AG04450 (cell line): ENCODE measurements at places on chromosomes 4 and X.

- no peak for DNase-seq
These were observed 53.6 kb downstream of the APOO start for GRCh38 chrX:23854122-23854521.

DNA sequence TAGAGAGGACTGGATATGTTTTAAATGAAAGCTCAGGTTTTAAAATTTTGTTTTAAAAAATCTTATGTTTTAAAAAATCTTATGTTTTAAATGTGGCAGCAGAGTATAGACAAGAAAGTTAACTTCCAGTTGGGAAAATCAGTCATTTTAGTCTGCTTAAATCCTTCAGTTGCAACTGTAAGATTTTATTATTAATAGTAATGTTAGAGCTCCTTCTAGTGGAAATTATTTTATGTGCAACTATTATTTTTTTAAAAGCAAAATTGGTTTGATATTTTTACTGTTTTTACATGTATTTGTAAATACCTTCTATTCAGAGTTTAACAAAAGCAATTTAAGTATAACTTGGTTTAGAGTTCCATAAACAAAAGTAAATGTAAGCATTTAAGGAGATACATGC lies 8.5 kb upstream of the NUDT6 start:
- no peak for DNase-seq

- DNase-seq = no peak
These were observed 74.4 kb downstream of the OTC start for GRCh38 chrX:38426785-38427184.

DNA sequence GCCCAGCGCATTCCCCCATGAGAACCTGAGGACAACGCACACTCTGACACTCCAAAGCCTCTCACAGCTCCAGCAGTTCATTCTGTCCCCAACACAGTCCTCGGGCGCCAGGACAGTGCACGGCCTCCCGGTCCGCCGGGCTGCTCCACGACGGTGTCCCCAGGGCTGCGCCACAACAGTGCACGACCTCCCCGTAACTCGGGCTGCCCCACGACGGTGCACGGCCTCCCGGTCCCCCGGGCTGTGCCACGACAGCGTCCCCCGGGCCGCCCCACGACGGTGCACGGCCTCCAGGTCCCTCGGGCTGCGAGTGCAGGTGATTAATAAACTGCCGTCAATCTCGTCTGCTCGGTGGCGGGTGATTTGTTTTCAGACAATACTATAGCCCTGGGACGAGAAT lies 585.1 kb upstream of the FRG1 start:
- DNase-seq = no peak

- DNase-seq = no peak
These were observed 186.6 kb upstream of the MAOA start for GRCh38 chrX:43469391-43470054.

GRCh38 chrX:152917656-152918579 lies 20.1 kb downstream of the ZNF185 start:
- DNase-seq = no peak

DNA sequence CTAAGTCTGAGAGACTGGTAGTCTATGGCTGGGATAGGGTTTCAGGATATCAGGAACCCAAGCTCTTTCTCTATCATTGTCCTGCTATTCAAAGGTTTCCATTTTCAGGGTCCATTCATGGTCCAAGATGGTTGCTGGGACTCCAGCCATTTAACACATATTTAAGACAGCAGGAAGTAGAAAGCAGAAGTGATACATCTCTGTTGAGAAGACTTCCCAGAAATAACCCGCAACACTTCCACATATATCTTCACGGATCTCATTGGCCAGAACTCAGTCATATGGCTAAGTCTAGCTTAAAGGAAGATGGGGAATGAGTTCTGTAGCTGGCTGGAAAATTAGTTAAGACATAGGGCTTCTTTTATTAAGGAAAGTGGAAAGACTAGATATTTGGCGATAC lies 23.8 kb downstream of the CTSO start:
- DNase-seq = no peak

- DNase-seq = no peak
These were observed 20.9 kb downstream of the CLRN2 start for GRCh38 chr4:17535906-17536305.

GRCh38 chr4:31020363-31020762 lies 300.2 kb downstream of the PCDH7 start:
- DNase-seq = no peak

DNA sequence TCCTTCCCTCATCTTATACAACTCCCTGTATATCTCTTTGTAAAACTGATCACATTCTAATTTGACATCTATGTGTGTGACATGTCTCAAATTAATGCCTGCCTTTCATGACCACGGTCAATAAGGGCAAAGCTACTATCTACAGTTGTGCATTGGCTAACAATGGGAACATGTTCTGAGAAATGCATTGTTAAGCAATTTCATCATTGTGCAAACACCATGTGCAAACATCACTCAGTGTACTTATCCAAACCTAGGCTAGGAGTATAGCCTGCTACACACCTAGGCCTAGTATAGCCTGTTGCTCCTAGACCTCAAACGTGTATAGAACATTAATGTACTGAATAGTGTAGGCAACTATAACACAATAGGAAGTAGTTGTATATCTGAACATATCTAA lies 95.0 kb downstream of the BANK1 start:
- no peak for DNase-seq

GRCh38 chr4:60522265-60522664 lies 677.9 kb upstream of the ADGRL3 start:
- no peak for DNase-seq

DNA sequence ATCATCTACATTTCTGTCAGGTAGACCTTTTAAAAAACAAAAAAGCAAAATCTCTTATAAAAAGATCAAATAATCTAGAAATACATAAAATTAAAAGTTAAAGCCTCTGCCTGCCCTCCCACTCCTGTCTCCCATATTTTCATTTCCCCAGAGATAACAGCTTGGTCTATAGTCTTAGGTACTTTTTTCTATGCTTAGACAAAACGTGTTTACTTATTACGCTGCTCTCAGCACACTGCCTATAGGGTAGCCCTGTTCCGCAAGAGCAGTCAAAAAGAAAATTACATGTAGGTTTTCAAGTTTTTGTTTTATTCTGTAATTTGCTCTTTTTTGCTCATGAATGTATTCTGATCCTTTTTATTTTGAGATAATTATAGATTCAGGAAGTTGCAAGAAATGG lies 73.3 kb downstream of the TAF1 start:
- no peak for DNase-seq

- no peak for DNase-seq
These were observed 10.9 kb upstream of the MSX1 start for GRCh38 chr4:4848540-4848939.

DNA sequence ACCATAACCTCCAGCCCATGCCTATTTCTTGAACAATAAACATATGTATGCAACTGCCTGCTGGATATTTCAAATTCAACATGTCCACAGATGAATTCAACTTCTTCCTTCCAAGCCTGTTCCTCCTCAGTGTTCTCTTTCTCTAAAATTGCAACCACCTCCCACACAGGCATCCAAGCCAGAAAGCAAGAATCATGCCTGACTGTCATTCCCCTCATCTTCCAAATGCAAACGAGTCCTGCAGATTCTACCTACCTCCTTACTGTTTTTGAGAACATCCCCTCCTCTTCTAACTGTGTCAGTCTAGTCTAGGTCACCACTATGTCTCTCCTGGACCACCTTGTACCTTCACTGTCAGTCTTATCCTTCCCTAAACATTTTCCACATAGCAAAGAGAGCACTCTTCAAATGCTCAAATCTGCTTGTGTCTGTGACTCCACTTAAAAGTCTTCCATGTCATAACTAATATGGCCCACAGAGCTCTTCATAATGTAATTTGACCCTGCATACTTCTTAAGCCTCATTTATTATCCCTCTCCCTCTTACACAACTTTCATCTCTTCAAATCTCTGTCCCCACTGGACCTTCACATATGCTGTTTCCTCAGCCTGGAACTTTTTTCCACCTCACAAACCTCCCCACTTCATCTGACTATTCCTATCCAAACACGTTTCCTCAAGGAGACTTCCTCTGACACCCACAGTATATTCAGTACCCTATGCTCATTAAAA lies 25.7 kb downstream of the MAPK10 start:
- no peak for DNase-seq

- no peak for DNase-seq
These were observed 88.5 kb downstream of the FRAS1 start for GRCh38 chr4:78145622-78146021.

DNA sequence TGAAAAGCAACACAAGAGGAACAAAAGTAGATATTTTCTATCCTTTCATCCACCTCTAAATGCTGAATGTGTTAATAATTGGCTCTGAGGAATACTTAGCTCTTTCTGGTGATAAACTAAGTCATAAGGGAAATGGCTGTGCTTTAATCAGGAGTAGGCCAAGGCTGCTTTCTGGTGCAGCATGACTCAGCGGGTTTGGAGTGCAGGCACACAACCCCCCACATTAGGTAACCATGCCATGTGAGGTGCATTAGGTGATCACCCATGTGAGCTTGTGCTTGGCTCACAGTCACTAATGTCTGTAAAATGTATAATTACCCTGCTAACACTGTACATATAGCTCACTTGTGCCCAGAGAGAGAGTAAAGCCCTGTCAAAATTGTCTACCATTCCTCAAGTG lies 57.2 kb downstream of the USP38 start:
- DNase-seq = no peak
